Non-pigmented ciliary epithelial cell (primary cell): ENCODE measurements at places on chromosomes 13 and 19.

GRCh38 chr13:53007872-53008271, 20.7 kb upstream of the OLFM4 start:
- DNase-seq: no peak

- DNase-seq: no peak
Observed at GRCh38 chr19:48398102-48398374, 4.6 kb downstream of the GRIN2D start.

DNA sequence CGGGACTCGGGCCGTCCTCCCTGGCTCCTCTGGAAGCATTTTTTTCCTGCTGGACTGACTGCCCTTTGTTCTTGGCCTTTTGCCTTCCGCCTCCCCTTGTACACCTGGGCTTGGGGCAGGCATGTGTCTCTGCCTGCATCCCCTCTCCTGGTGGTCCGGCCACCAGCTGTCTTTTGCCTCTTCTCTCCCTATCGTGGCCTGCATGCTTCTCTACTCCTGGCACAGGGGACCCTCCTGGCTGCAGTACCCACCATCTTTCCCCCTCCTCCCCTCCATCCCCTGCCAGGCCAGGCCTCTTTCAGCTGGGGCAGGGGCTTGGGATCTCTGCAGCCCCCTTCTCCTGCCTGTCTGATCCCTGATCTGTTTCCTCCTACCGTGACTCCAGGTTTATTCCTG, 12.1 kb downstream of the WTIP start:
- DNase-seq: no peak

- DNase-seq: no peak
Observed at GRCh38 chr19:34274284-34274826, 20.0 kb downstream of the GARRE1 start.

GRCh38 chr19:2475018-2475701, 767 bp upstream of the GADD45B start:
- no peak for DNase-seq

DNA sequence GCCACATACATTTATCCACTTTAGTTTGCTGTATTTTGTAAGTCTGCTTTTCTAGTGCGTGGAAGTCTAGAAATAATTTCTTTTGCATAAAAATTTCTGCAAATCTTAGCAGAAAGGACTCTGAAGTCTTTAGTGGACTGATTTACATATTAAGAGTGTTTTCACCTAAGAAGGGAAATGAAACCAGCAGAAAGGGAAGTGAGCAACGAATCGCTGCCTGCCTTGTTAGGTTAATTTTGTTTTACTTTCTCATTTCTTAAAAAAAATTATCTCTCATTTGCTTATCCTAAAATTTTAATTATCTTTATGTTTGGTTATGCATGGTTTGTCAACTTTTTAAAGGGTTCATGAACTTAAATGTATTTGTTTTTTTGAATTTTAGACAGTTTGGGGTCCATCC, 767 bp upstream of the GPR18 start:
- no peak for DNase-seq

- DNase-seq: no peak
Observed at GRCh38 chr13:113970810-113971470, 2.9 kb downstream of the C13orf46 start.

DNA sequence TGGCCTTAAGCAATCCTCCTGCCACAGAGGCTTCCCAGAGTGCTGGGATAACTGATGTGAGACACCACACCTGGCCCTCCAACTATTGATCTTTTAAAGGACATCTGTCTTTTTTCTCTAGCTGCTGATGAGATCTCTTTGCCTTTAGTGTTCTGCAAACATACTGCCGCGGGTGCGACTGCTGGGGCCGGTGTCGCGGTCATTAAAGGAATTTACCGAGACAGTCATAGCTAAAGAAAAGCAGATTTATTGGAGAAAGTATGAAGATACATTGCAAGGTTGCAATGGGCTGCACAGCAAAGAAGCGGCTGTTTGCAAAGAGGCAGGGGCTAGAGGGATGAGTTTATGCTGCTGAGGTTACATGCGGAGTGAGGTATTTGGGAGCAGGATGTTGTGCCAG, 31.2 kb upstream of the LRRC4B start:
- DNase-seq: no peak

- no peak for DNase-seq
Observed at GRCh38 chr13:59674616-59675015, 489.1 kb downstream of the DIAPH3 start.

DNA sequence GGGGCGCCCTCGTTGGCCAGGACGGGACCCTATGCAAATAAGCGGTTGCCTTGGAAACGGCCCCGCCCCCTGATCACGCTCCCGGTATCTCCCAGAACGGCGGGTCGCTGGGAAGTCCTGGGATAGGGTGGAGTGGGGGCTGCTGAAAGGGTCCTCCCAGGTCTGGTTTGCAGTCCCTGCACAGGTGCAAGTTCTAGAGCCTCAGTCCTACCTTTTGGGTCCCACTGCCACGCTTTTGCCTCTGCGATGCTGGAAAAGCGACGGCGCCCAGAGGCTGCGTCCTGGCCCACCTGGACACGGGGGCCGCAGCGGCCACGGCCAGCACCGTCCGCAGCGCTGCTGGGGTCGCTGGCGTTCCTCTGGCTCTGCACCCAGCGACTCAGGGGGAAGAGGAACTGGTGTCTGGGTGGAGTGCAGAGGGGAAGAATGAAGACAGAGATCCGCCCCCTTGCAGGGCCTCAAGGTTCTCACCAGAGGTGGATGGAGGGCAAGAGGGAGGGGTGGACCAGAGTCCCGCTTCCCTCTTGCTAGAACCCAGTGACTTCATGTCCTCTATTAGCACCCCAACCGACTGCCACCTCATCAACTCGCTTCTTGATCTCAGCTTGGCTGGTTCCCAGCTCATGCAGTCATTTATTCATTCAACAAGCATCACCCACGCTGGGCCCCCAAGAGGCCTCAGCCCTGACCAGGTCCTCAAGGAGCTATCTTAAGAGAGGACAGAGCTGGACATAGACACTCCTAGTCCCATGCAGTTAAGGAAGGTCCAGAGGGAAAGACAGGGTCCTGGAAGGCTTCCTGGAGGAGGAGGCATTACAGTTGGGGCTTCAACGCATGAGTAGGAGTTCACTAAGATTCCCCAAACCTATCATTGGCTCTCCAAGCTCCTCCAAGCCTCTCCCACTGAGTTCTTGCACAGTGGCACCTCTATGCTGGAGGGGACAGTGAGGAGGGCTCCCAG, at the start of gene LRRC25:
LRRC25 (minus strand) TSS at position 381 of the 961 bp plus-strand sequence. CDS start 659 bp downstream, outside the sequence.
- no peak for DNase-seq
